Panc1 (cell line): ENCODE measurements at places on chromosomes 12 and 14. TPM values are rescaled to one million over a fixed set of nuclear protein-coding genes. Genes with fewer than 3 reads are reported as not detected.

DNA sequence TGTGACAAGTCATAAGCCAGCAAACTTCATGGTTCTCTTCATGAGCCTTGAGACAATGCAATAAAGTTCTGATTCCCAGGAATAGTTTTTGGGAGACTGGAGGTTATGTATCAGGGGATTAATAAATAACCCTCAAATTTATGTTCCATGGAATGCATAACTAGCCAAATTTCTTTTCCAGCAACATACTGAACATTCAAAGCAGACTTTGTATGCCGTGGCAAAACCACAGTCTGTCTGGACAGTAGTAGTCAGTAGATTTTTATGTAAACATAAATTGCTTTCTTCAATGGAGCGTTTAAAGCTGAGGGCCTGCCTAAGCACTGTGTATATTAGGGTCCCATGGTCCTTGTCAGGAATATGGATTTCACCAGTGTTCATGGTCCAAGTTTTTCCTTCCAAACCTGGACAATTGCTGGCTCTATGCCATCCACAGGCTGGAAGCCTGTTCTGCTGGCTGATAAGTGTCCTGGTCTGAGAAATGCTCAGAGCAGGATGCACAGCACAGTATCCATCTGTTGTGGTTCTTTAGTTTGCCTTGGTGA lies 144.9 kb downstream of the SRGAP1 start:
- no peak for DNase-seq

DNA sequence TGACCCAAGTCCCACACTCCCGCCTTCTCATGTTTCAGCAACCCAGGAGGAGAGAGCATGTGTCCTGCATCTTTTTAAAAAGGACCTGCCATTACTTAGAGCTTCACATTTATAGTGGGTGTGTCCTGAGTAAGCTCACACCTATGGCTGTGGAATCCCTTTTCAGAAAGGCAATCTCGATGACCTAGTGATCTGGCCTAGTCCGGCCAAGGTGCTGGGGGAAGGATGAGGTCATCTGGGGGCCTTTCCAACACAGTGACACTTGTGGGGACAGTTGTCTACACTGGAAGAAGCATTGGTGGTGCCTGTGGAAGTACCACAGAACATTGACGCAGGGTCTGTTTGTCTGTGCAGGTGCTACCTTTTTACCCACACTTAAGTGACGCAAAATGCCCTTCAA lies 8.2 kb downstream of the TCP11L2 start:
- DNase-seq, result no peak

The OSBPL8 gene
- total RNA-seq, result 76.9 TPM

DNA sequence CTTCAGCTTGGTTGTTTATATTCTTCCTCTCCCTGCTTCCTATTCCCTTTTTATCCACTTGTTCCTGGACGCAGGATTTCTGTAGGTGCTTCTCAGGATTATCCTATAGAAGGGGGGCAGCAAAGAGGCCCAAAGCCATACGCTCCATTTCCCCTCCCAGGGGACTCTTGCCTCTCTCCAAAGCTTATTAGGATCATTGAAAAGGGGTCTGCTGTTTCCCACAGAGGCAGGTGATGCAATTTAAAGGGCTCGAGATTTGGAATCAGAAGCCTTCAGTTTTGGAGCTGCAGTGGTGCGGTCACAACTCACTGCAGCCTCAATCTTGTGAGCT lies 31.5 kb upstream of the SYNDIG1L start:
- no peak for DNase-seq

GRCh38 chr12:52007158-52007921 lies 594 bp downstream of the TAMALIN start:
- DNase-seq, result no peak
